ENCODE measurements at places on chromosomes 2 and 18.

DNA sequence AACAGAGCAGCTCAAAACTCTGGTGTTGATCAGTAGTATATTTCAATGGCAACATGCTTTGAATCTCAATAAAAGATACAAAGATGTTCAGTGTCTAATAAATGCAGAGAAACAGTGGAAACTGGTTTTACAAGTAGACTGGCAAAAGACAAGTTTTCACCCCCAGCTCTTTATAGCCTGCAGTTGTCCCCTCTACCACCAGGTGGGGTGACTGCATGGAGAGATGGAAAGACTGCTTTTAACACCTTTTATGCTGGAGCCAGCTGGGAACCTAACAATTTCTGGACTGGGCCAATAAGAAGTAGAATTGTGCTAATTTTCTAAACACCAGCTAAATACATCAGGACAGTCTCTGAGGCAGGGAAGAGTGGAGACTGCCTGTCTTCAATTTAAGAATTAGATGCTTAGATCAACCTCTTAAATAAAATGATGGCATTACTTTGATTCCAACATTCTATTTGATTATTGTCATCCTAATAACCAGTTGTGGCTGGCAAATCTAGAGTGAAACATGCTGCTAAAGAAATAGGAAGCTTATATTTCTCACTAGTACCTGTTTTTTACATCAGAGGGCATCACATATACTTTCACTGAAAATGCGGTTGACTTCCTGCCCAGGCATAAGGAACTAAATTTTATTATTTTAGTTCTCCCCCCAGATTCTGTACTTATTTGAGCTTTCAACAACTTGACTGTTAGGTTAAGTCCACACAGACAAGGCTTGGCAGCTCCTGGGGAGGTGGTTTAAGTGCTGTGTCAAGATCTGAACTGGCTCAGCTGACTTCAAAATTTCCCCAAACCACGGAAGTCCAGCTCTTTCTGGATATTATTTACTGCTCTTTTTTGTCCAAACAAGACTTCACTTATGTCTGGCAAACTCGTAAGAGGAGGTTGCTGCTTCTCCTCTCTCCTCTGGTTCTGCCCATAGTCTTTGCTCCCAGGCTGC, 140.5 kb downstream of the TPGS2 start:
- peak; percentile 37 for DNase-seq

GRCh38 chr2:235595422-235596010, 101.7 kb downstream of the AGAP1 start:
- peak; percentile 30 for DNase-seq

DNA sequence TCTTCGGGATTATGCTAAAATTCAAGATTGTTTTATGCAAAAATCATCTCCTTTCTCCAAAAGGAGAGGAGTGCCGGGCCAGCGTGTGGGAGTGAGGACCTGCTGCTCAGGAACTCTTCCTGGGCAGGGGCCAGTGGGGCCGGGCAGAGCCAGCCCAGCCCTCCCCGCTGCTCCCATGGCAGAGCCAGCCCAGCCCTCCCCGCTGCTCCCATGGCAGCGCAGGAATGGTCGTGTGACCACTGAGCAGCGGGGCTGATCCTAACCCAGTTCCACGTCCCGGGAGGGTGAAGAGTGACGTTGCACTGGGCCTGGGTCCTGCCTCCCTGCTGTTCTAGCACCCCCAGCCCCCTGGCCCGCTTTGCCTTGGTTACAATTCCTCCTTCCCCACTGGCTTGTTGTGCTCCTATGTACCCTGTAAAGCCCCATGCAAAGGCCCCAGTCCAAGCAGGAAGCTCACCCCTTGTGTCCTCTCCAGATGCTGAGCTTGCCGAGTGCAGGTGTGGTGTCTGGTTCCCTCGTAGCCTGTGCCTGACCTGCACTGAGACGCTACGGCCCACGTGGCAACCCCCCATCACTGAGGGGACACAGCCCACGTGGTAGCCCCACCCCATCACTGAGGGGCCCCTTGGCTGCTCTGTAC, 11.4 kb upstream of the NEU4 start:
- no peak for DNase-seq

GRCh38 chr2:183614799-183615435, 490.7 kb downstream of the NUP35 start:
- no peak for DNase-seq

DNA sequence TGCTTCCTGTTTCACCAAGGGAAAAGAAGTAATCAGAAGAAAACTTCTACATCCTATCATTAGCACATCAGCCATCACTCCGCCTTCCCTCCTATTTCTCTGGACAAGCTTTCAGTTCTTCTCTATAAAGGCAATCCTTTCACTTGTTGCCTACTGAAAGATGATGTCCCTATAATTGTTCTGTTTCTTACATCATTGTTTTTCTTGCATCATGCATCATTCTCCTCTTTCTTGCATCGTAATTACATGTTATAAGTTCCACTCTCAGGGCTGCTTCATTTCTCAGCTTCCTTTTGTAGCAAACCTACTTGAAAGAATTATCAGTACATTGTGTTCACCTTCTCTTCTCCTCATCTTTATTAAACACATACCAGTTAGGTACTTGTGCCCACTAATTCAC, 7.2 kb downstream of the SLC30A6 start:
- no peak for DNase-seq

DNA sequence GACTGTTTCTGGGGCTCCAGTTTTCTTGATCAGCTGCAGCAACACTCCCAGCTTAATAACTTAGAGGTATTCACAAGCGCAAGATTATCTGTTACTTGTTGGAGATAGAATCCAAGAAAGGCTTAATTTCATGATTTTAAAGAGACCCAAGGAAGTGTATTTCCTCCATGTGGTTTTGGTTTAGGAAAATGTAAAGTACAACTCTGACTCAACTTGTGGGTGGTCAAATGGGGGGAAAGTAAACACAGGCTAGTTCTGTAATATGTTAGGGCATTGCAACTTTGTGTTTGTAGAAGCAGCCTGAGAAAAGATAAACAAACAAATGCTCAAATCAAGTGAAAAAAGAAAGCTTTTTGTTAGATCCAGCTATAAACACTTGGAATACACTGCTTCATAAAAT, 90.1 kb upstream of the COL3A1 start:
- DNase-seq, result no peak

GRCh38 chr2:110149330-110150220, 34.0 kb upstream of the MALL start:
- DNase-seq, result no peak

- no peak for DNase-seq
These were observed 403 bp downstream of the PNO1 start for GRCh38 chr2:68158134-68158447.

GRCh38 chr2:239095460-239096081, 247.7 kb downstream of the TWIST2 start:
- no peak for DNase-seq

GRCh38 chr2:165793779-165794535, at the start of gene GALNT3:
TSS of gene GALNT3 (minus strand) at chr2:165794247. CDS start at chr2:165770700, 23,547 bp downstream.
- DNase-seq, result peak; percentile 7
